Caki2 (cell line): ENCODE measurements at places on chromosomes 2 and 18. TPM values are rescaled to one million over a fixed set of nuclear protein-coding genes. Genes with fewer than 3 reads are reported as not detected.

Gene CERKL
- total RNA-seq: 0.52 and 1.6 TPM in 2 replicates

Gene CNDP1
- total RNA-seq: not detected in 2 replicates

Gene SLC8A1
- 9.6 and 12.4 TPM in 2 replicates for total RNA-seq

DNA sequence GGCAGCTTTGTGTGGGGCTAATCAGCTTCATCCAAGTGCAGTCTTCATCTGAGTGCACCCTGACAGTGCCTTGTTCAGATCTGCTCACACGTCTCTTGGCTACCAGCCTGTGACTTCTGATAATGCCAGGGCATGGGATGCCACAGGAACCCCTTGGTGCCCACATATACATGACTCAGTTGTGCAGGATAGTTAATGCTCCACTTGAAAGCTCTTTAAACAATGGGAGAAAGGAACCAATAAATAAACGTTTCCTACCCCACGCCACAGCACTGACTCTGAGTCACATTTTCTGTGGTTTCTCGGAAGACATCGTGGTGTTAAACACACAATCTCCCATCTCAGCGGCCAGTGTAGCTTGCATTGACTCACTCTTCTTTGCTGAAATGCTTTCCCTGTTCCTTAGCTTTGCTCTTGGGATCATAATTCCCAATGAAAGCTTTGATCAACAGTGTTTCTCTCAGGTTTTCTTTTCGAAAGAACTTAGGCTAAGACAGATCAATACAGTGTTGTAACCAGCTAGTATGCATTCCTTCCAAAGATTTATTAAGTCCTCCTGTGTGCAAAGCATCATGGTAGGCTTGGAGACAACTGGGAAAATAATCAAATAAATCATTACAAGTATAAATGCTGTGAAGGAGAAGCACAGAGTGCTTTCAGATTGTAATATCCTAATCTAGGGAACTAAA lies 142.0 kb downstream of the COPS8 start:
- peak; percentile 88 for DNase-seq

GRCh38 chr2:203431391-203432185 lies 103.4 kb downstream of the ABI2 start:
- no peak for DNase-seq
